RWPE2 (cell line): ENCODE measurements at places on chromosomes 1 and 21.

GRCh38 chr1:22826604-22827580 lies 116.3 kb downstream of the EPHB2 start:
- H3K27me3 ChIP-seq, result no peaks in the 10 kb centered on the region
- H3K36me3 ChIP-seq, result no peaks in the 10 kb centered on the region
- peak overlapping the region; percentile 95 for H3K27ac ChIP-seq
- no peak overlapping the region for H3K4me3 ChIP-seq

- DNase-seq, result no peak
- peaks cover 46% of the 10 kb centered on the region for H3K4me1 ChIP-seq
- H3K36me3 ChIP-seq, result peaks cover 58% of the 10 kb centered on the region
- H3K27me3 ChIP-seq, result no peaks in the 10 kb centered on the region
- H3K27ac ChIP-seq, result peak overlapping the region; percentile 56
- no peak overlapping the region for H3K4me3 ChIP-seq
Measured at GRCh38 chr1:206591226-206591625, 21.0 kb downstream of the EIF2D start.

DNA sequence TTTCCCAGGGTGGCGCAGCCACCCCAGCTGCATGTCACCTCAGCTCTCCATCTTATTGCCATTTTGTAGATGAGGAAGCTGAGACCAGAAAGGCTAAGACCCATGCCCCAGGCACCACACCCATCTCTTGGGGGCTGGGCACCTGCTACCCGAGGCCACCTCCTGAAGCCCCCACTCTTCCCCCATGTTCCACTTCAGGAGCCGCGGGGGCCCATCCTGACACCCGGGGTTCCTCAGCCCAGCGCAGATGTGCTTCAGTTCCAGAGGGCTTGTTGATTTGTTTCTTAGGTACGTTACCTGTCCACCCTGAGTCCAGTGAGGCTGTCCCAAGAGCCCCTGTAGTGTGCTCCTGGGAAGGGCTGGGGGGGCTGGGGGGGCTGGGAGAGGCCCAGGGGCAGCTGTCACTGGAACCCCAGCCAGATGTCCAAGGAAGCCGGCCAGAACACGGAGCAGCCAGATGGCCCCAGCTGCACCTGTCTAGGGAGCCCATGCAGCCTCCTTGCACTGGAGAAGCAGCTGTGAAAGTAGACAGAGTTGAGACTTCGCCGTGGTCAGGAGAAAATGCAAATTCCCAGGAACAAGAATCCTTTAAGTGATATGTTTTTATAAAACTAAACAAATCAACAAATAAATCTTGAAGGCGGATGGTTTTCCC lies 17.1 kb upstream of the CCDC27 start:
- peaks cover 30% of the 10 kb centered on the region for H3K36me3 ChIP-seq
- H3K4me3 ChIP-seq, result no peak overlapping the region
- DNase-seq, result no peak
- H3K27me3 ChIP-seq, result no peaks in the 10 kb centered on the region

DNA sequence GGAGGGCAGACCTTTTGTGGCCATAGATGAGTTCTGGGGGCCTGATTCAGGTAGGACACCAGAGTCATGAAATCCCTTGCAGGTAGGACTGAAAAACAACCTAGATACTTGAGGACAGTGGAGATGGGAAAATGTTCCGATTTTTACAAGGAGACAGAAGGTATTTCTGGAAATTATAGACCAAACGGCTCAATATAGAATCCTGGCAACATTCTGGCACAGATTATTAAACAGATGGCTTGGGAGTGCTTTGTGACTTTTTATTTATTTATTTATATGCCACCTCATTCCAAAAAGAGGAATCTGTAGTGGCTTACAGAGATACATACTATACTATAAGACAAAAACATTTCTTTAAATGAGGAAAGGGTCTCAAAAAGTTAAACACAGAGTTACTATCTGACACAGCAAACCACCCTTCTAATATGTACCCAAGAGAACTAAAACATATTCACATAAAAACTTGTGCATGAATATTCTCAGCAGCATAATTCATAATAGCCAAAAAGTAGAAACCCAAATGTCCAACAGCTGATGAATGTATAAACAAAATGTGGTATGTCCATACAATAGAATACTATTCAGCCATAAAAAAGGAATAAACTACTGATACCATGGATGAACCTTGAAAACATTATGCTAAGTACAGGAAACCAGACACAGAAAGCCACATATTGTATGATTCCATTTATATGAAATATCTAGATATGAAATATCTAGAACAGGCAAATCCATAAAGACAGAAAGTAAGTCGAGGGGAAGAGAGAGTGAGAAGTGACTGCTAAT lies 49.8 kb downstream of the CDK18 start:
- no peak overlapping the region for H3K4me3 ChIP-seq
- no peaks in the 10 kb centered on the region for H3K27me3 ChIP-seq
- DNase-seq, result no peak
- no peaks in the 10 kb centered on the region for H3K4me1 ChIP-seq
- H3K27ac ChIP-seq, result no peak overlapping the region
- no peaks in the 10 kb centered on the region for H3K36me3 ChIP-seq

DNA sequence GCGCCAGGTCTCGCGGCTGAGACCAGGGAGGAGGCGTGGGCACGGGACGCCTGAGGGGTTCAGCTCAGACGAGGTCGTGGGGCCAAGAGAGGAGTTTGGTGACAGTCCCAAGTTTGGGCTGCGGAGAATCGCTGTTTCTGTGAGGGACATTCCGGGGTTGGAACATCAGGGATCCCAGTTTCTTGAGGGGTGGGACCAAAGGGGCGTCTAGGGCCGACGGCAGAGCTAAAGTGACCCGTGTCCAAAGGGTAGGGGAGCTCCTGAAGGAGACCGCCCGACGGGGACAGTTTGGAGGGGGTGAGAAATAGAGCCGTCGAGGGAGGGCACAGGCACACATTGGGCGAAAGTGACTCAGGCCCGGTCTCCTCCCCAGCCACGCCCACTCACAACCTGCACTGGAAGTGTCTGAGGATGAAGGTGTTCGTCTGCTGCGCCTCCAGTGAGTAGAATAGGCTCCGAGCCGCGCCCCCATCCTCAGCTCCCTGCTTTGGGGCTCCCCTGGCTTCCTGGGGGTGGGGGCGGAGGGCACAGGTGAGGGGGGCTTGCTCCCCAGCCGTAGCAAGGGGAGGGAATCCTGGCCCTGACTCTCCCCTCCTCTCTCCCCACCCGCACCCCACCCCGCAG lies 7.0 kb downstream of the EFNA3 start:
- H3K36me3 ChIP-seq, result no peaks in the 10 kb centered on the region
- H3K27ac ChIP-seq, result peak overlapping the region; percentile 63
- H3K27me3 ChIP-seq, result peaks cover 19% of the 10 kb centered on the region
- peak overlapping the region; percentile 56 for H3K4me3 ChIP-seq

DNA sequence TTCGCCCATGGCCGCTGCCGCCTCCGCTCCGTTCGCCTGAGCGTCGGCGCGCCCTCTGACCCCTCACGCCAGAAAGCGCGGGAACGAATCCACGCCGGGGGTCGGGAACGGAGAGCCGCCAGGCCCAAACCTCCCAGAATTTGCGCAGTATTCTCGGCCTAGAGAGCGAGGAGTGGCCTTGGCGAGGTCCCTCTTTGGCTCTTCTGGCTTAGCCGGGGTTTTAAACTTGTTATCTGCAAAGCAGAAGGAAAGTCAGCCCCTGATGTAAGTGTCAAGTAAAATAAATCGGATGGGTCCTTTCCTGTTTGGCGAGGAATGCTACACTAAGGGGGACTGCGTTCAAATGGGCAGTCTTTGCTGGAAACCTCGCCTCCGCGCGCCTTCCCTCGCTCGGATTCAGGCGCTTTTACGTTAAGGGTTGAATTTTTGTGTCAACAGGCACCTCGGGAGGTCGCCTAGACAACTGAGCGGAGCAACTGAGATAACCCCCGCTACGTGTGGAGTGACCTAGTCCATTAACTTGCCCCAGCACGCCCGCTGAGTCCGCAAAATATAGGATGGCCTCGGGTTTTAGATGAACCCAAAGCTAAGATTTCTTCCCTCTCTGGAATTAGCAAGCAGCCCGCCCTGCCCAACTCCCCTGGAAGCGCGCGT lies 1.1 kb downstream of the HSF2BP start:
- H3K4me1 ChIP-seq, result peaks cover 22% of the 10 kb centered on the region
- no peak overlapping the region for H3K4me3 ChIP-seq
- no peak overlapping the region for H3K27ac ChIP-seq
- H3K36me3 ChIP-seq, result peaks cover 25% of the 10 kb centered on the region

DNA sequence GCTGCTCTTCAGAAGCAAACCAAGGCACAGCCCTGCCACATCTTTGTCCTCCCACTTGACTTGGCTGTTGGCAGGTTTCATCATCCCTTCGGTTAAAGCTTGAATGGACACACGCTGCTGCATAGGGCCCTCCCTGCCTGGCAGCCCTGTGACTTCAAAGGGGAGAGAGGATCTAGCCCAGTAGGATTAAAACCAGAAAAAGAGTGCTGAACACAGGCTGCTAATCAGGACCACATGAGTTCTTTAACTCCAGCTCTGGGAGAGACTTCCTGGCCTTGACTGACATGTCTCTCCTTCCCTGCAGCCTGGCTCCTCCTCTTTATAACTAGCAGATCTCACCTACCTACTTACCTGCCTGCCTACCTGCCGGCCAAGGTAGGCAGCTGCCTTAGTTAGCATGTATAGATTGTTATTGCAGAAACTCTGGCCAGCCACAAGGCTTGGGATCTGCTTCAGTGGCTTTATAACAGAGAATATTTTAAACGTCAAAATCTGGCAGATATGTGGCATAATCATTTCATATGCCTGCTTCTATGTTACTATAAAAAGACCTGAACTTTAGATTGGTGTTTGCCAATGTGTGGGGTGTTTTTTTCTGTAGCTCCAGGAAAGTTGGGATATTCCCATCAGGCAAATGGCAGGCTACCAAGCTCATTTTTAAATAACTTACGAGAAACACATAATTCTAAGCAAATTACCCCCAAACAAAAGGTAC lies 49.4 kb downstream of the ERG start:
- H3K36me3 ChIP-seq, result no peaks in the 10 kb centered on the region
- H3K4me1 ChIP-seq, result no peaks in the 10 kb centered on the region
- H3K27ac ChIP-seq, result no peak overlapping the region
- DNase-seq, result no peak
- H3K4me3 ChIP-seq, result no peak overlapping the region
- no peaks in the 10 kb centered on the region for H3K27me3 ChIP-seq

- no peaks in the 10 kb centered on the region for H3K27me3 ChIP-seq
- no peaks in the 10 kb centered on the region for H3K36me3 ChIP-seq
- DNase-seq, result no peak
- no peak overlapping the region for H3K4me3 ChIP-seq
- H3K4me1 ChIP-seq, result no peaks in the 10 kb centered on the region
Measured at GRCh38 chr1:20403423-20404145, 82.4 kb downstream of the CAMK2N1 start.

DNA sequence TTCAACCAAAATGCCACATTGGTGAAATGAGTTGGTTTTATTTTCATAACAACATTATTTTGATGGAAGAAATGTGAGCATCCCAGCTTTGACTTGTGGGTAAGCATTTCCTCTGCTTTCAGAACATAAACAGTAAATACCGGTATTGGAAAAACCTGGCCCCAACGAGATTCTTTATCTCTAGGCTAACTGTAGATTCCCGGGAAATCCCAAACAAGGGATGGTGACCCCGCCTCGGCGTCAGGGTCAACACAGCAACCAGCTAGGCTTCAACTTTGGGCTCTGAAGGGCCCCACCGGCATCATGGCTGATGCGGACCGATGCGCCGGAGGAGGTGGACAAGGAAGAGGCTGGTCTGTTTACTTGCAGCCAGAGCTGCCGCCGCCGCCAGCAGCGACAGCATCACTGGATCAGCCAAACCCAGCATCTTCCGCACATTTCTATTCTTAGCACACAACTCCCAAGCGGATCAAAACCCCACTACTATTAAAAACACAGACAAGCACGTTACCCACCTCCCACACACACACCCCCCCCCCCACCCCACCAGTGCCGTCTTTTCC lies 1.1 kb downstream of the AKT3 start:
- H3K36me3 ChIP-seq, result no peaks in the 10 kb centered on the region
- no peaks in the 10 kb centered on the region for H3K27me3 ChIP-seq
- H3K27ac ChIP-seq, result peak overlapping the region; percentile 78
- H3K4me1 ChIP-seq, result peaks cover 18% of the 10 kb centered on the region

GRCh38 chr1:231666937-231667608 lies 40.5 kb downstream of the DISC1 start:
- H3K36me3 ChIP-seq, result no peaks in the 10 kb centered on the region
- H3K27ac ChIP-seq, result no peak overlapping the region
- DNase-seq, result no peak

DNA sequence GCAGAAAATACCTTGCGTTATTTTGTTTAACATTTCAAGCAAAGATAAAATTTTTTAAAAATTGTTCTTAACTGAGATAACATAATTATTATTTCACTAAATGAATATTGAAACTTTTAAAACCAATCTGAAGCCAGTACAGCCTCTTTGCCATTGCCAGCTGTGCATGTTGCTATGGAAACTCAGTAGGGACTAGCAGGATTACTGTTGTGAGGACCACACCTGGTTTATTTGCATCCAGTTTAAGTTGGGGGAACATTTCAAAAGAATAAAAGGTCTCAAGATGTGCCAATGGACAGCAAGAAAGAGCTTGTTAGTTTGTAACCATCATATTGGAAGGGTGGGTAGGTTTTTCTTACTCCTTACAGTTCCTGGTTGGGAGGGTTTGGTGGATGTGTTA lies 80.7 kb downstream of the POU2F1 start:
- H3K4me1 ChIP-seq, result peaks cover 14% of the 10 kb centered on the region
- H3K27me3 ChIP-seq, result no peaks in the 10 kb centered on the region

DNA sequence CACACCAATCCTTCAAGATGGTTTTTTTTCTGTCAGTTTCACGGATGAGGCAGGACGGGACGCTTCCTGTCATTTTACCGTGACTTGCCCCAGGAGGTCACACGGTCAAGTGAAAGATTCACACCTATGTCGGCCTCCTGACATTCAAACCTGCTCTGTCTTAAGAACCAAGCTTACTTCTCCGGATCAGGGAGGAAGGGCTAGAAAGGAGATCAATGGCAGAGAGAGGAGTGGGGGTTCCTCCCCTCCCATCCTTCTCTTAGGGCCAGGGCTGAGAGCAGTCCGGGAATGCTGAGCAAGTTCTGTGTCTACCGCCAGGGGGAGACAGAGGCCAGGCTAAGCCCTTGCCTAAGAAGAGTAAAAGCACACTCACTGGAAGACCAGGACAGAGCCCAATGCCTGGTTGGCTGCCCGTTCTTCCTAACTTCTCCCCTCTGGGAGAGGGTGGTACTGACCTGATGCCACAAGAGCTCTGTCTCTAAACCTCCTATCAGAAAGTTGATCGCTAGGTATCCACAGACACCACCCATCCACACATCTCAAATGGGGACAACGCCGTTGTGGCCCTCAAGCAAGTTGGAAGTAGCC lies 1.1 kb upstream of the PPM1J start:
- no peaks in the 10 kb centered on the region for H3K4me1 ChIP-seq
- peak overlapping the region; percentile 11 for H3K27ac ChIP-seq
- H3K4me3 ChIP-seq, result peak overlapping the region; percentile 47
- H3K27me3 ChIP-seq, result no peaks in the 10 kb centered on the region

DNA sequence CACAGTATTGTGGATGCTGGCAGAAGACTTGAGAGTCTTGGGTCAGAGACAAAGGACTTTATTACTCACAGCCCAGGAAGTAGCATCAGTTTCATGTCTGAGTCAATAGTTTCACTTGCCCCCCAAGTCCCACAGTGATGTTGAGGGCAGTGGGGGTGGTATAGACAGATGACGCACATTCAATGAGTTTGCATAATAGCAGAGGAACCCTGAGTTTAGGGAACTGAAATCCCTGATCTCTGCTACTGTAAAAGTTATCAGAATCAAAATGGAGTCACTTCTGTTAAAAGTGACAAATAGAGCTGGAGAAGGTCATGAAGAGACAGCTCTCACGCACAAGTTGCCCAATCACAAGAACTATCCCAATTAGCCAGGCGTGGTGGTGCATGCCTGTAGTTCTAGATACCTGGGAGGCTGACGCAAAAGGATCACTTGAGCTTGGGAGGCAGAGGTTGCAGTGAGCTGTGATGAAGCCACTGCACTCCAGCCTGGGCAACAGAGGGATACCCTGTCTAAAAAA lies 11.5 kb upstream of the HCRTR1 start:
- no peak overlapping the region for H3K4me3 ChIP-seq
- H3K4me1 ChIP-seq, result no peaks in the 10 kb centered on the region
- no peak for DNase-seq
- H3K27me3 ChIP-seq, result no peaks in the 10 kb centered on the region
